ENCODE measurements at places on chromosomes 5 and 9.

DNA sequence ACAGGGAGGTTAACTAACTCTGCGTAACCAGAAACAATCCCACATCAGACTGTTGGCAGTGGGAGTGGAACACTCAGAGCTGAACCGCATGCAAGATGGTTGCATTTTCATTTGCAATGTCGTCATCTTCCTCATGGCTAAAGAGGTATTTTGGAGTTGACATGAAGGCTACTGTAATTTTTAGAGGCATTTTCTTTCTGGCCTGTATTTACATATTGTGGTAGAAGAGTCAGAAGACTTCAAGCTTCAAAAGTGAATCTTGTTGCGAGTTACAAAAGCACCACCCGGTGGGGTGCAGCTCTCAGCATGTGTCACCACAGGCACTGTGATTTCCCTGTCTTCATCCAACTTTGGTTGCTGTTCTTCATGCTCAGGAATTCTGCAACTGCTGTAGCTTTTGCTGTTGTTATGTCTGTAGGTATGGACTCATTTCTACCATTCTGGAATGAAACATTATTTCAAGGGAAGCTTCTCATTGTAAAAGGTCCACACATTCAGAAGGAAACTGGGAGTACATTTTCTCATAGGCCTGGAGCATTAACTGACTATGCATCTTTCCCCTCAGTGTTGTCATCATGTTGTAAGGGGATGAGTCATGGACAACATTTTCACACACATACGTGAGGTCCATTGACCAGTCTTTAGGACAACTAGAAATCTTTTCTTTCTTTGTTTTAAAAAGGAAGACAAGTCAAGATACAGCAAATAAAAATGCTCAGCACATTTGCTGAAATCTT is 35.4 kb upstream of the GDNF start:
- DNase-seq: no peak

DNA sequence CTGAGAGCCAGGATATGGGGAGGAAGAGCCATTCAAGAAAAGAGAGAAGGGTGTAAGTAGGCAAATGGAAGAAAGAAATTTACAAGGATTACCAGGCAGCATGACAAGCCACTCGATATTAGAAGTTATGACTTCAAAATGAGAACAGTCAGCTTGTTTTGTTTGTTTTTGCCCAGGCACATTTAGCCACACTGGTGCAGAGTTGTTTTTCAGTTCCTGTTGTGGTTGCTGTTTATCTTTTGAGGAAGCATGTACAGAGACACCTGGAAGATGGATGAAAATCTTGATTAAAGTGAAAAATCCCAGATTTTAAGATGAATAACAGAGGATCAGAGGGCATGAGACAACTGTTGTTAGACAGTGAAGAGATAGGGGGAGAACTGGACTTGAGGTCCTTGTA is 199.1 kb downstream of the MTRR start:
- no peak for DNase-seq

DNA sequence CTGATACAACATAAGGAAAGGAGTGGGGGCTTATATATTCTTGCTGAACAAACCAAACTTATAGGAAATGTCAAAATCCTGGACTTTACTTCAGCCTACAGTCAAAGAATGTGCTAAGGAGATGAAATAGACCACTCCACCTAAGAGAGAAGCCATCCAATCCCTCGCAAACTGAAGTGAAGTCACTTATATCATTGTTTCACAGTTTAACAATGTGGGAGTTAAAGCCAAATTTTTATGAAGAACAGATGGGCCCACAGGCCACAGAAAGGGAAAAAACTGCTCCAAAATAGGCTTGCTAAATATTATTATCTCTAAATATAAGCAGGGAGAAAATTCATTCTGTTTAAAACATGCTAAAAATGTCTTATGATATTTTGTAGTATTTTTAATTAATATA is 233.3 kb downstream of the GAS1 start:
- DNase-seq: no peak

DNA sequence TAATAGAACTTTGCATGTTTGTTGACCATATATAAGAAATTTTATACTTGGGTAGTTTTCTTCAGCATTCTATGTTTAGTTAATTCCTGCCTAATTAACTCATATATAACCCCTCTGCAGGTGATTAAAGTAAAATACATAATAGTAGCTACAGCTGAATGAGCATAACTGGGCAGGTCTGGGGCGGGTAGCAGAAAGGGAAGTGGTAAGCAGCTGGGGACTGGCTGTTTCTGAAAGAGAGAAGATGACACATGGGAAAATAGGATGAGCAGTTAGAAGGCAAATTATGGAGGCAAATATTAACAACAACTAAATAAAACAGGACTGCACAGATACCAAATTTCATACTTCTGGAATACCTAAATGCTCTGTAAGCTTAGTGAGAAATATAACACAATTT is 128.1 kb downstream of the CPLANE1 start:
- DNase-seq: no peak

DNA sequence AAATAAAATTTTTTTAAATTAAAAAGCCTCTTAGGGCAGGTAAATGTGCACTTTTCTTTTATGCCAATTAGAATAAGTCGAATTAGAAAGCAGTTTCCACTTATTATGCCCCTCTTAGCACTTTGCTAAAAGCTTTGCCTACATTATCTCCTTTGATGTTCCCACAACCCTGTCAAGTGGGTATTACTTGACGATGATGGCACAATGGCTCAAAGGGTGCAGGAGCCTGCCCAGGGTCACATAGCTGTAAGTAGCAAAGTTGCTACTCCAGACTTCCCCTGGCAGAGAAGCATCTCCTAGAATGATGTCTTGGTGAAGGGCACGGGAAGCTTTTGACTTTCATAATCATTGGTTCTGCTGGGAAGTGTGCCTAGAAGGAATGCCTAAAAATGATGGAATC is 18.4 kb upstream of the IQGAP2 start:
- DNase-seq: no peak

GRCh38 chr5:72860499-72860898 is 44.0 kb downstream of the TNPO1 start:
- DNase-seq: no peak

- DNase-seq: no peak
Observed at GRCh38 chr5:2191972-2192371, 309.2 kb upstream of the IRX4 start.

DNA sequence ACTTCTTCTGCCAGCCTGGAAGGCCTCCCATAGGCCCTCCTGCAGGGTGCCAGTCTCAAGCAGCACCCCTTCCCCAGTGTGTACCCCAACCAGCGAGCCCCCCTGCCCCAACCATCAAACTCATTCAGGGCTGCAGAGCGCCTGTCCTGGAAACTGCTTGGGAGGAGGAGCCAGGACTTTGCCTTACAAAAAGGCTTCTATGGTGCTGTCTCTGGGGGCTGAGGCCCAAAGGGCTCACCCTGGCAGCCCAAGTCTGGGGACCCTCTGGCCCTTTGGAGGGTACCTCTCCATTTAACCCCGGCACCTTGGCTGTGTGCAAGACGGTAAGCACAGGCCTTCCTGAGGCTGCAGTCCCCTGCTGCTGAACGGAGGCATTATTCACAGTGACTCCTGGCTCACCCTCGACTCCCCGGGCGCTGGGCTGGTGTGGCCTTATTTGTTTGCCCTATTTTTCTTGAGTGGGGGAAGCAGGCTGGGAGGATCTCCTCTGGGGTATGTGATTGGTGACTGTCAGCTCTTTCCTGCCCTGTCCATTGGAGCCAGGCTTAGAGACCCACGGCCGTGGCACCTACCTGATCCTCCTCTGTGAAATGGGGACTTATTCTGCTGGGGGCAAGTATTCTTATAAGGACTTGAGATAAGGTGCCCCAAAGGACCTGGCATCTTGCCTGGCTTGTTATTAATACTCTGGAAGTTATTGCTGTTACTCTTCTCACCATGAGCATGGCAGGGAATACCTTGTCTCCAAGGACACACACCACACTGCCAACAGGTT is 5.8 kb downstream of the LMX1B start:
- DNase-seq: no peak

DNA sequence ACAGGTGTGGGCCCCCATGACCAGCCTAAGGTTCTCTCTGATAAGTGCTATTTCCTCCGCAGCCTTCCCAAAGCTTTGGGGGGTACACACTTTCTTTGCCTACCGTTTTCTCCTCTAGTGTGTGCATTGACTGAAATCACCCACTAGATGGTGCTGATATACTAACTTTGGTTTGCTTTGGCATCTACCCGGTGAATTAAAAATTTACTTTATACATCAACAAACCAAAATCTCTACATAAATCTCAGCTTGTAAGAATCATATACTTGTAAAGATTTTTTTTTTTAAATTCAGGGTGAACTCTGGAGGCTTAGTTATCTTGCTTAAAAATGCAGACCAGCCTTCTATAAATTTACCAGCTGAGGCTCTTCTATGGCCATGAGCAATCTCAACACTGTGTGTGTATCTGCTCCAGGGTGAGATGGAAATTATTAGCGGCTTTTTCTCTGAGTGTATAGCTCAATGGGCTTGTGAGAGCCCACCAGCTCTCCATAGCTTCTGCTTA is 475.7 kb upstream of the TNC start:
- DNase-seq: no peak

GRCh38 chr9:114851306-114851705 is 45.5 kb upstream of the TNFSF15 start:
- no peak for DNase-seq

DNA sequence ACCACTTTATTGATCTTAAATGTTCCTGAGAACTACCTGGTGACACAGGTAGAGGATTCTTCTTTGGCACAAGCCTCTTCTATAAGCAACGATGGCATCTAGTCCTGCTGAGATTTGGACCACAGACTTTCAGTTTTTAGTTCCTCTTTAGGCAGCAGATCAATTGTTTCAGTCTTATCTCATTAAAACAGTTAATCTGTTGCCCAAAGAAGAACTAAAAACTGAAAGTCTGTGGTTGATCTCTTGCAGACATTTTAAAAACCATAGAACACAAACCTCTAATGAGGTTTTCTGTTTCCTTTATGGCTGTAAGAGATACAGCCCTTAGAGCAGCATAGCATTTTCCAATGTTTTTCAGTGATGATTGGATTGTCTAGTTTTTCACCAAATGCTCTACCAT is 480.9 kb downstream of the MTRR start:
- DNase-seq: no peak

GRCh38 chr9:111711548-111711947 is 50.1 kb downstream of the GNG10 start:
- no peak for DNase-seq

DNA sequence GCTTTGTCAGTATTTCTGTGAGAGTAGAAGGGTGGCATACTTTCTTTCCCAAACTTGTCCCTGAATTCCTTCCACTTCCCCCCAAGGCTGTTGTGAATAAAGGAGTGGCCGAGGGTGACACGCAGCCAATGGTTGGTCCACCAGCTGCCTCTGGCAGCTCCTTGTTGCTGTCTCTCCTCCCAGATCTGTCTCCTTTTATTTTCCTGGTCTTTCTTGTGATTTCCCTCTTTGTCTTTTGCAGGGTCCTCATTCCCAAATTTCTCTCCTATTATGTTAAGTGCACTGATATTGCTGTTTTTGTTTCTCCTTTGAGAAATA is 137.5 kb upstream of the HMHB1 start:
- DNase-seq: no peak

DNA sequence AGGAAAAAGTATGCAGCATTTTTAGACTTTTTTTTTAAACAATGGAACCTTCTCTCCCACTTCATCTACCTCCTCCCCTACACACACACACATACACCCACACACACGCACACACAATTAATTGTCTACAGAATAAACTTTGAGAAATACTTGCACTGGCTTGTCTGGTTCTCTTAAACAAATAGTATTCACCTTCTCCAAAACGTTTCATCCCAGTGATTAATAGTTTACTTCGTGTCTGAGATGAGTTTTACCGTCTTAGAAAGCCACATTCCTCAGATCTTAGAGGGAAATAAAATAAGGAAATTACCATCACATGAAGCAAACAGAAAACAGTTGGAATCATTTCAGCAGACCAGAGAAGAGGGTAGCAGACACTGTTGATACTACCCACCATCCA is 570.6 kb upstream of the CLINT1 start:
- no peak for DNase-seq

DNA sequence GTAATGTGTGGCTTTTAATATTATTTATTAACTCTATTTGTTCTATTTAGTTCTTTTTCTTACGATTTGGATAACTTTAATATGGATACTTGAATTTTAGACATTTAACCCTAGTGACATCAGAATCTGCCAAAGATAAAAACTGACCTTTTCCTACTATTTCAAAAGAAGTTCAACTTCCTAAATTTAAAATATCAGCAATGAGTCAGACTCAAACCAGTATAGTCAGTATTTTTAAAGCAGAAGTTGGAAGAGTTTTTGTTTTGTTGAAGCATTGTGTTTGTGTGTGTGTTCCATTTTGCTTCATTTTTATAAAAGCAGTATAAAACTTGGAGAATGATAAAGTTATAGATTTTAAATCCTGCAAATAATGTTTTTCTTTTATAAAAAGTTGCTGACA is 251.8 kb upstream of the RASA1 start:
- DNase-seq: no peak

- no peak for DNase-seq
Observed at GRCh38 chr9:82894548-82894947, 168.4 kb downstream of the RASEF start.

- no peak for DNase-seq
Observed at GRCh38 chr5:26582350-26583045, 455.9 kb downstream of the CDH9 start.

DNA sequence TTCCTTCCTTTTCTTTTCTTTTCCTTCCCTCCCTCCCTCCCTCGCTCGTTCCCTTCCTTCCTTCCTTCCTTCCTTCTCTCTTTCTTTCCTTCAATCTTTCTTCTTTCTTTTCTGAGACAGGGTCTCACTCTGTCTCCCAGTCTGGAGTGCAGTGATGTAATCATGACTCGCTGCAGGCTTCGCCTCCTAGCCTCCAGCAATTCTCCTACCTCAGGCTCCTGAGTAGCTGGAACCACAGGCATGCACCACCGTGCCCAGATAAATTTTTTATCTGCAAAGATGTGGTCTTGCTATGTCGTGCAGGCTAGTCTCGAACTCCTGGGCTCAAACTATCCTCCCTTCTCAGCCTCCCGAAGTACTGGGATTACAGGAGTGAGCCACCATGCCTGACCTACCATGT is 81.4 kb downstream of the SPATA31C2 start:
- no peak for DNase-seq

DNA sequence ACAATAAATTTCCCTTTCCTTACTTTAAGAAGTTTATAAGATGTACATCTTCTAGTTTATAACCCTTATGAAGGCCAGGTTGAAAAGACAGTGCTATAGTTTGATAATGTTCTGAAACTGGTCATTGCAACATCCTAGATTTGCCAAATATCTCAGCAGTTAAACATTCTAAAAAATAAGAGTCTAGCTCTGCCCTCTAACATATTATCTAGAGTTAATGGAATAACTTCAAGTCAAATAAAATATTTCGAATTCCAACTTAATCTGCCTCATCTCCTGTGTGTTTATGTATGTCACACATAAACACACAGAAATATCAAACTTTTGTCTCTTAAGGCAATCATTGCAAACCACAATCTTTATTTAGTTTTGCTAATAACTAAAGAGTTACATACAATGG is 796.6 kb downstream of the TLE1 start:
- DNase-seq: no peak

- no peak for DNase-seq
Observed at GRCh38 chr5:8581047-8581446, 712.1 kb downstream of the MTRR start.

DNA sequence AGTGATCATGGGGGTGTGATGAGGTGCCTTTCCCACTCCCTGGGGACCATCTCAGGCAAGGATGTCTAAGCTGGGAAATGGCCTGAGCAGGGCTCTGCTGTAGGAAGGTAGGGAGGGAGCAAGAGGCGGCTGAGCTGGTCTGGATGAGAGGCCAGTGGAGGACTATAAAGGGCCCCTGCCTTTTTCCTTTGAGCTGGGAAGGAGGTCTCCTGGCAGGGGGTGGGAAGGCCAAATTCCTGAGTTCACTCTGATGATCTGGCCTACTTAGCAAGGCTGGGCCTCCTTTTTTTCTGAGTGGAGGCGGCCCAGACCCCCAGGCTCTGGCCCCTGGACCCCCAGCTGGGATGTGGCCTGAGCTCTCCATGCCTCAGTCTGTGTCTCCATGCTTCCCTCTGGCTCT is 14.3 kb upstream of the PITX1 start:
- no peak for DNase-seq
